ENCODE measurements at places on chromosomes 12 and 14.

DNA sequence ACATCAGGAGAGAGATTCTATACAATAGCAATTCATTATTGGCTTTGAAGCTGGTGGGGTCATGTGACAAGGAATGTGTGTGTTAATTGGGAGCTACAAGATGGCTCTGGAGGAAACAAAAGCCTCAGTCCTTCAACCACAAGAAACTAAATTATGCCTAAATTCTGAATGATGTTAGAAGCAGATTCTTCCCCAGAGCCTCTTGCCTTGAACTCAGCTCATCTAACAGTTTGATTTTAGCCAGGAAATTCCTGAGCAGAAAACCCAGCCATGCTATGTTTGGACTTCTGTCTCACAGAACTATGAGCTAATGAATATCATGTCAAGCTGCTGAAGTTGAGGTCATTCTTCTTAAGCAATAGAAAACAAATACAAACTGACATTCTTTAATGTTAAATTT is 274.7 kb downstream of the SLC6A15 start:
- no peak for DNase-seq

GRCh38 chr12:116689521-116689920 is 48.3 kb downstream of the SPRING1 start:
- no peak for DNase-seq

DNA sequence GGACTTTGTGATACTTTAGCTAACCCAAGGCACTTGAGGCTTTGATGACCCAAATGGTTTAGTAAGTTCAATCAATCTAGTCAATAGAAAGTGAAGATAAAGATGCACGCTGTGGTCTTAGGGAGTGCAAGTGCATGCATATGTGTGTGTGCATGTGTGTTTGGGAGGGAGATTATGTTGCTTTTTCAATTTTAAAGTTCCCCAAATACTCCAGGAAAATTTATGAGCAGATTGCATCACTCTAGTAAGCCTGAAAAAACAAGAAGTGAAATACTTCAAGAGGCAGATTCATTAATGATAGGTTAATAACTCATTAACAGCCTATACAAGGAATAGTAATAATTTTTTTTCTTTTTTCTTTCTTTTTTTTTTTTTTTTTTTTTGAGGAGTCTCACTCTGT is 12.4 kb upstream of the SIX1 start:
- DNase-seq = no peak

GRCh38 chr14:76998910-76999309 is 29.6 kb downstream of the IRF2BPL start:
- no peak for DNase-seq

DNA sequence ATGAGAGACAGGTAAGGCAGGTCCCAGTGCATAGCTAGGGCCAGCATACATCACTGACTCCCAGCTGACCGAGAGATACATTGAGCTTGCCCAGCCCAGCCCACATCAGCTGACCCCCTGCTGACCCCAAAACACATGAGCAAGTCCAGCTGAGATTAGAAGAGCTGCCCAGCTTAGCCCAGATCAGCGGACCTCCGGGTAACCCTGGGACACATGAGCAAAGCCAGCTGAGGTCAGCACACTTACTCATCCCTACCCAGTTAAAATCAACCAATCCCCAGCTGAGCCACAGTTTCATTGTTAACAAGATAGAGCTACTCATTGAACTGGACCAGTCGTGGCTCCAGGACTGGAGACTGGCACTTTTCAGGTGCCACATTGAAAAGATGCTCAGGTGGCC is 21.8 kb upstream of the FBXO34 start:
- no peak for DNase-seq

DNA sequence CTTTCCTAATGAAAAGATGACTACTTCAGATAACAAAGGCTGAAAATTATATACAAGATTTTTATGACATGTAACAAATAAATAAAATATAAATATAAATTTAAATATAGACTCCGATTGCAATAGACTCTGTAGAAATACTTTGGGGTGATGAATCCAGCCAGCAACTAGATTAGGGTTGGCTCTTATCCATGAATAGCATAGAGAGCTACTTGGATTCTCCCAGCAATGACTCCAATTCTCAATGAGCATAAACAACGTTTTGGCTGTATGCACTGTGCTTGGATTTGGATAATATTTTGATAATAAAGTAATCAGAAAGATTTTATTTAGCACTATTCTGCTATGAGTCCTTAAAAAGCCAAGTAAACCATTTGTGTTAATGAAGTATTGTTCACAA is 58.0 kb upstream of the LRFN5 start:
- DNase-seq = no peak

DNA sequence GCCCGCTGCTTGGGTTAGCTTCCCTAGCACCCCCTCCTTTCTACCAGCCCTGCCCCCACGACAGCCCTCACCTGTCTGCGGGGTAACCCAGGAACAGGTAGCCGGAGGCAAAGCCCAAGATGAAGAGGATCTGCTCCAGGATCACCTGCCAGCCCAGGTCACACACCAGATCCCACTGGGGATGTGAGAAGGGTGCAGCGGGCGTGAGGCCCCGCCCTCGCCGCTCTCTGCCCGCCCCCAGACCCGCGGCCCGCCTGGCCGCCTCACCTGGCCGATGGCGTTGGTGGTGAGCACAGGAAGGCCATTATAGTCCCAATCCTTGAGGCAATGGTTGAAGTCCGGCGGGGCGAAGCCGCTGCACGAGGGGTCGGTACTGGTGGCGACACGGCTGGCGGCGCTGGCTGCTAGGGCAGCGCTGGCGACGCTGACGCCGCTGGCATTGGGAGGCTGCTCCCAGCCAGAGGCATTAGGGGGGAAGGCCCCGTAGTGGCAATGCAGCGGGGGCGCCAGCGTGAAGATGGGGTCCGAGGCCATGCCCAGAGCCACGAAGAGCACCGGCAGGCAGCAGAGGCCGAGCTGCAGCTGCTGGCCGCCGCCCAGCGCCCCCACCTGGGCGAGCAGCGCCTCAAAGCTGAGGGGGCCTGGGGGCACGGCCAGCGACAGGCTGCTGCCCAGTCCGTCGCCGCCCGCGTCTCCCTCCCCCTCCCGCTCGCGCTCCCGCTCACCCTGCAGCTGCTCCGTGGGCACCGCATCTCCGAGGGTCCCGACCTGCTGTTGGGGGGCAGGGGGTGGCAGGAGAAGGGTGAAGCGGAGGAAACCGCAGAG is 794 bp downstream of the SLC22A17 start:
- no peak for DNase-seq

GRCh38 chr14:64536488-64537245 is 3.9 kb upstream of the HSPA2 start:
- no peak for DNase-seq

DNA sequence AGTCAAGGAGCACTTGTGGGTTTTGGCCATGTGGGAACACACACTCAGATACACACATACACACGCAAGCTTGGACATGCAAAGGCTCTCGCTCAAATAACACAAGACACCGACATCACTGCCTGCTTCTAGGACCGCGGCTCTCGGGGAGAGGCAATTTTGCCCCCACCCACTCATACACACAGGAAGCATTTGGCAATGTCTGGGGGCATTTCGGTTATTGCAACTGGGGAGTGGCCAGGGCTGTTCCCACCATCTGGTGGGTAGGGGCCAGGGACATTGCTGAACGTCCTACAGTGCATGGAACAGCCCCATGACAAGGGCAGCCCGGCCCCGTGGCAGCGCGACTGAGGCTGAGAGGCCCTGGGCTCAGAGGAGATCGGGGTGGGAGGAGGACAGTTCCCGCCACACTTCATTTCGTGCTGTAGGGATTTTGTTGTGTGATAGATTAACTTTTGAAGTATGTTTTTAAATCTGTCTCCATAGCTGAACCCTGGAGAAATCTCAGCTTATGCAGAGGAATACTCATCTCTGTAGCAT is 35.6 kb downstream of the RIMBP2 start:
- no peak for DNase-seq

- DNase-seq = no peak
These were observed 10.2 kb downstream of the DHH start for GRCh38 chr12:49084438-49084837.
